ENCODE measurements at places on chromosomes 2 and 18. TPM values are rescaled to one million over a fixed set of nuclear protein-coding genes. Genes with fewer than 3 reads are reported as not detected.

- DNase-seq: no peak
- no peak overlapping the region for H3K27ac ChIP-seq
- H3K27me3 ChIP-seq: no peaks in the 10 kb centered on the region
- H3K36me3 ChIP-seq: peaks cover 6% of the 10 kb centered on the region
- H3K4me1 ChIP-seq: peaks cover 5% of the 10 kb centered on the region
Observed at GRCh38 chr2:134154246-134154645, 99.6 kb upstream of the MGAT5 start.

Gene SPDYA
- 1.2 TPM for total RNA-seq

GRCh38 chr2:126736133-126736874 lies 80.3 kb downstream of the GYPC start:
- H3K27ac ChIP-seq: no peak overlapping the region
- peaks cover 2% of the 10 kb centered on the region for H3K27me3 ChIP-seq

DNA sequence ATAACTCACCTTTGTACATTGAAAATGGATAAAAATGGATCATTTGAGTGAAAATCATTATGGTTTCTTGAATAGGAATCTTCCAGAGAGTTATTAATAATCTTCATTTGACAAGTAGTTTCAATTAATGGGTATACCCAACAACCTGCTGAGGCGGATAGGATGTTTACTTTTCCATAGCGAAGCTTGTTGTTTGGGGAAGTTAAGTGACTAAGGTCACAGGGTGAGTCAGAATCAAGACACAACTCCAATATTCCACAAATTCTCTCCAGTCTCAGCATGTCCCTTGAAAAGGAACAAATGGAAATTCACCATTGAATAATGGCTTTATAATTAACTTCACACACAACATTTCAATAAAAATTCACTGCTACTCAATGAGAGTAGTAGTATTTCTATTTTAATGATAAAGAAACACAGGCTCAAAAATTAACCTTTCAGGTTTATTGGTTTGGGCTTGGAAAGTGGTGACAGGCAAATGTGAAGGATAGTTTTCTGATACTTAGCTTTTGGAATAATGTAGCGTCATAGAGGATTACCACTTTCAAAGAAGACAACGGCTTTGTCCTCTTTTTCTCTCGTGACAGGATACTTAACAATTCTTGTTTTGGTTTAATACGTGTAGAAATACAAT lies 211.3 kb downstream of the GPD2 start:
- no peak overlapping the region for H3K27ac ChIP-seq
- no peaks in the 10 kb centered on the region for H3K36me3 ChIP-seq
- no peaks in the 10 kb centered on the region for H3K4me1 ChIP-seq

Gene PJVK
- total RNA-seq: 7.4 TPM

All from osteocyte (in vitro differentiated cells).